ENCODE measurements at places on chromosomes 3 and 15. TPM values are rescaled to one million over a fixed set of nuclear protein-coding genes. Genes with fewer than 3 reads are reported as not detected.

GRCh38 chr3:177538750-177539730 lies 341.8 kb upstream of the TBL1XR1 start:
- DNase-seq = no peak

KY gene
- total RNA-seq = under 0.01 TPM

DNA sequence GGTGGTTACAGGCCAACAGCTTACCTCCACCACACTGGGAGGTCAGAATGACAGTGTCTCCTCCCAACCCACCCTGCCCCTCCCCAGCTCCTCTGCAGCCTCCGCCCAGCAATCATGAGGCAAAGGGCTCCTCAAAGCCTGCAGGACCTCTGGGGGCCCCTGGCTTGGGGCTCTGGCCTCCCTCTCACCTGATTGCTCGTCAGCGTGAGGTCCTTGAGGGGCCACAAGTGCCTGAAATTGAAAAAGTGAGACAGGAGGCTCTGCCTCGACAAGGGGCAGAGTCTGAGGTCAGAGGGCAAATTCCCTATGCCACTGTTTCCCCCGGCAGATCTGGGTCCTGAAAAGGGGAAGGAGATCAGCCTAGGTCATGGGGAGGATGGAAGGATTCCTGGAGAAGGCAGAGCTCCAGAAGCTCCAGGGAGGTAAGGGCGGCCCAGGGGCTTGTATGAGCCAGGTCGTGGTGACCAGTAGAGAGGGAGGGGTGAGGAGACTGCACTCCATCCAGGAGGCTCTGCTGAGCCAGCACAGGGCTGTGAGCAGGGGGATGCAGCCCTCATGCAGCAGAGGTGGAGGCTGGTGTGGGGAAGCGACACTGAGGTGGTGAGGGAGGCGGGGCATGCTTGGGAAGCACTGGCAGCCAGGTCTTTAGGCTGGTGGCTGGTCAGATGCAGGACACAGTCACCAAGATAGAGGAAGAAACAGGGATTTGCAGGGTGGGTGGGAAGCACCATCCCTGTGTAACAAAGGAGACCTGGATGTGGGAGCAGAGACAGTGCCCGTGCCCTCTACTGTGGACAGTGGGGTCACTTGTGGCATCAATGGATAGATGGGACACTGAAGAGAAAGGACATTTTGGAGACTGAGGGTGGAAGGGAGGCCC lies 20.1 kb downstream of the ALS2CL start:
- no peak for DNase-seq

DNA sequence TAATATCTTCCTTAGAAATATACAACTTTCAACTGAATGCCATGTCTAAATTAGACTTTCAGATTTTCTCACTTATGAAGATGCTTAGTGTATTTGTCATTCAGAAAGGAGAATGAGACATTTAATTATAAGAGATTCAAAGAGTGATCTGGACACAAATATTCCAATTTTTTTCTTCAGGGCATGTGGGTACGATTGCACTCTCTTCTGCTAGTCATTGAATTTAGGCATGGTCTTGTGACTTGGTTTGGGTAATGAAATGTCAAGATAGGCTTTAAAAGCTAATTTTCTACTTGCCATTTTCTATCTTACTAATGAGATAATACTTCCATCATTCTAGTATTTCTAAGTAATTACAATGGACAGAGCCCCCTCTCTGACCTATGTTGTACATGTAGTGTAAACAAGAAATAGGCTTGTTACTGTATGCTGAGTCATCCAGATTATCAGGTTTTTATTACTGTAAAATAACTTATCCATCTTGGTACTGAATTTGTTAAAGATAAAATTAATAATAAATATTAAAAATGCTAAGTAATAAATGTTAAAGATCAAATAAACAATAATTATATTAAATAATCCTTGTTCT lies 770.8 kb upstream of the BCHE start:
- no peak for DNase-seq

DNA sequence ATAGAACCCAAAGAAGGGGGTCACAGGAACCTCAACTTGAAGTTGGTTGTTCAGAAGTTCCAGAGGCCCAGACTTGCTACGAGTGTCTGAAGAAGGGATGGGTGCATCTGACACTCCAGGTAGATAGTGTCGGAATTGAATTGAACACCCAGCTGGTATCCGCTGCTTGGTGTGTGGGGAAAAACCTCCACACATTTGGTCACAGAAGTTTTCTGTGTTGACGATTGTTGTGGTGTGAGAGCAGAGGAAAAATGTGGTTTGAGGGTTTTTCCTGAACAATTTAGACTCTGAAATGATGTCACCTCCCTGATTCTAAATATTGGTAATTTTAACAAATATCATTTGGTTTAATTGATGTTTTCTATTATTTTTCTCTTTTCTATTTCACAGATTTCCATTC lies 218.8 kb upstream of the CTNNB1 start:
- DNase-seq = no peak

GRCh38 chr3:136653628-136654027 lies 98.5 kb downstream of the STAG1 start:
- DNase-seq = no peak

- peak; percentile 72 for DNase-seq
Measured at GRCh38 chr3:129238945-129239705, 10.3 kb upstream of the COPG1 start.

DNA sequence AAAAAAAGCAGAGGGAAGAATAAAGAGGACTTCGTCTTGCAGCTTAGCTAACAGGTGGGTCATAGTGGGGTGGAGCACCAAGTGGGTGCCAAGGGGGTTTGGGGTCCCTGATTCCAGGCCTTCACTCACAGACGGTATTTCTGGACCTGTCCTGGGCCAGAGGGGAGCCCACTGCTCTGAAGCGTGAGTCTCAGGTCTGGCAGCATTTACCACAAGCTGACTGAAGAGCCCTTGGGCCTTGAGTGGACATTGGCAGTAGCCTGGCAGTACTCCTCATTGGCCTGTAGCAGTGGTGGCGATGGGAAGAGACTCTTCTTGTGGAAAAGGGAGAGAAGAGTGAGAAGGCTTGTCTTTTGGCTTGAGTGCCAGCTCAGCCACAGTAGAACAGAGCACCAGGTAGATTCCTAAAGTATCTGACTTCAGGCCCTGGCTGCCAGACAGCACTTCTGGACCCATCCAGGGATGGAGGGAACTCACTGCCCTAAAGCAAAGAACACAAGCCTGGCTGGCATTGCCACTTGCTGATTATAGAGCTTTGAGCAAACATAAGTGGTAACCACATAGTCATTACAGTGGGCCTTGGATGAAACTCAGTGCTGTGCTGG lies 72.9 kb downstream of the GLDN start:
- DNase-seq = no peak

GRCh38 chr15:40052604-40053003 lies 13.6 kb upstream of the SRP14 start:
- DNase-seq = no peak

DNA sequence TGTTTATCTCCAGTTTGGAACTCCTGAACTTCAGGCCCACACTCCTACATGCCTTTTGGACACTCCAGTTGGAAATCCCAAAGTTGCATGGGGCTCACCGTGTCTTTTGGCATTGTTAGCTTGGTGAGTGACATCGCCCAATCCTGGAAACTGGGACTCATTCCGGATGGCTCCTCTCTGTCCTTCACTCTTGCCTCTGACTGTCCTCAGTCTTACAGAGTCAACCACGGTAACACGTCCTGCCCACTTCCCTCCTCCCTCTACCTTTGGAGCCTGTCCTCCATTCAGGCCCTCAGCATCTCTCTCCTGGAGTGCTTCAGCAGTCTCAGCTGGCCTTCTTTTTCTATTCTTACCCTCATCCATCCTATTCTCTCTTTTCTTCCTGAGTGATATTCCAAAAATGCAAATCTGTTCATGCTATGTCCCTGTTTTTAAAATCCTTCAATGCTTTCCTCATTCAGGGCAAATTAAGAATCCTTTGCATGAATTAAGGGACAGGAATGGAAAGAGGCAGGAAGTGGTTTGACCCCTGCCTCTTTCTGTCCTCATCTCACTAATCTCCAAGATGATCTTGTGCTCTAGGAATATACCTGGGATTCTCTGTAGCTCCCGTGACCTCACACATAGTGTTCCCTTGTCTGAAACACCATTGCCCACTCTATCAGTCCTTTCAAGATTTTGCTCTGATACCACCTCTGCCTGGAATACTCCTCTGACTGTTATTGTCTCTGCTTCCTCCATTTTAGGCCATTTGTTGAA lies 42.5 kb downstream of the LPP start:
- DNase-seq = peak; percentile 69

LRRC31 gene
- not detected for total RNA-seq

GRCh38 chr15:25730918-25731317 lies 132.2 kb downstream of the ATP10A start:
- no peak for DNase-seq

GRCh38 chr3:192156382-192156781 lies 571.0 kb downstream of the FGF12 start:
- no peak for DNase-seq

DNA sequence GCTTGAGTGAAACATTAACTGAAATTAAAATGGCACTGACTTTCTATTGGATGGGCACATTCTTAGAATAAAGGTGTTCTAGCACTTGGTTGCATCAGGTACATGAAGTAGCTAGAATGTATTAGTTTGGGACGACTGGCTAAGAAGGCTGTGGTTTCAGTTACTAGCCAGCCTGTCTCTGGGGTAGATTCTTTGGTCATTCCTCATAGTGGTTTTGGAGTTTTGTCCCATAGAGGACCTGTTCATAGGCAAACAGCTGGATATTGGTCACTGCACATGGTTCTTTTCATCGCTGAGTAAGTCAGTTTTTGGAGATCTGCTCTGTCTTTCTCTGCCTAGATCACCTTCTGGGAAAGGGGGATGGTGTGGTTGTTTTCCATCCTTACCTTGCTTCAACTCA lies 55.3 kb downstream of the ADAMTSL3 start:
- peak; percentile 27 for DNase-seq

DNA sequence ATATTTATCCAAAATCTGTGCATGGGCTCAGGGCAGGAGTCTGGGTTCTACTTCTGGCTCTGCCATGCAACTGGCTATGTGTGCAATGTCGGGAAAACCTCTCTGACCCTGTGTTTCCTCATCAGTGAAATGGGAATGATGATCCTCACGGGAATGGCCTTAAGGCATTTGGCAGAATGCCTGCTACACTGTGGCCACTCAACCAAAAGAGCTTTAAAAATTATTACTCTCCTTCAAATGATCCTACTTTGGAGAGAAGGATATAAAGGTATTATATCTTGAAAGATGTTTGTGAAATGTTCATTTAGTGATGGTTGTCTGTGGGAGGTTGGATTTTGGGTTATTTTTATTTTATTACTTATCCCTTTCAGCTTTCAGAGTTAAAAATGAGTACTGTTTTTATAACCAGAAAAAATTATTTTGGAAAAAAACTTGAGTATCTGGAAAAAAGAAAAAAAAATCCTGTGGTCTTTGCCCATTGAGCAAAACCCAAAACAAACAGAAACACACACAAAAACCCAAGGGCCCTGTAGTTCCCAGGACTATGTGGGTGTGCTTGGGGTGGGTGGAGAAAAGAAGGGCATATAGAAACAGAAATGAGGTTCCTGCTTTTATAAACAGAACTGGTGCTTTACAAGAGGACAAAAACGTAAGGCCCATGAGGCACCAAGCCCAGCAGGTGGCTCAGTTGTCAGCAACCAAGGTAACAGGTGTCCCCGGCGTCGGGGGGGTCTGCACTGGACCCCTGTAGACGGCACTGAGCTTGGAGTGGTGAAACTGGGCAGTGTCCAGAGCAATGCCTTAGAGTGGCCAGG lies 22.0 kb downstream of the RGMA start:
- DNase-seq = no peak

- no peak for DNase-seq
Measured at GRCh38 chr3:140086642-140087041, 151.7 kb downstream of the CLSTN2 start.

- no peak for DNase-seq
Measured at GRCh38 chr3:23797491-23797890, 8.3 kb upstream of the UBE2E1 start.

ATP13A5 gene
- total RNA-seq = not detected

DNA sequence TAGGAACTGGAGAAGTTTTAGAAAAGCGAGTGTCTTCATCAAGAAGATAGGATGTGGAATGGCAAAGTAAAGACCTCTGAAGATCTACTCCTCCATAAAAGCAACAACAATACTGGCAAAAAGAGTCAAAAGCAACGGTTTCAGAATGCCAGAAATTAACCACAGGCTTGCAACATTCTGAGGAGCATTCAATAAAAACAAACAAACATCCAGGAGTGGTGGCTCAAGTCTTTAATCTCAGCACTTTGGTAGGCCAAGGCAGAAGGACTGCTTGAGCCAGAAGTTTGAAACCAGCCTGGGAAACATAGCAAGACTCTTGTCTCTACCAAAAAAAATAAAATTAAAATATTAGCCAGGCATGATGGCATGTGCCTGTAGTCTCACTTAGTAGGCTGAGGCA lies 143.2 kb upstream of the HACD2 start:
- peak; percentile 33 for DNase-seq

GRCh38 chr3:170360916-170361315 lies 3.4 kb downstream of the SKIL start:
- DNase-seq = no peak

P3H2 gene
- total RNA-seq = 4.6 TPM

ISL2 gene
- total RNA-seq = 0.26 TPM

DNA sequence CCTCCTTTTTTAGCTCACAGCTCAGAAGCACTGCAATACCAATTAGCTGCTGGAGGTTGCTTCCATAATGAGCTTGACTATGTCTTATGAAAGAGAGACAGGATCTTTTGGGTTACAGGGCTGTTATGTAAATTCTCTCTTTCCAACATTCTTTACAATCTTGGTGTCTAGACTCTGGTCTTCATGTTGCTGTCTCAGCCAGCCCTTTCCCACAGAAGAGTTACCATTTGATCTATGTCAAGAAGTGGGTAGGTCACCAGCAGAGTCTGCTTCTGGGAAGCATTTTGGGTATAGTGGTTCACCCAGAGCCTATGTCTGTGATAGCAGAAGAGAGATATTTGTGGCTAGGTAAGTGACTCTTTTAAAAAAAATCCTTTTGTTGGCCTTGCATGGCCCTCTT lies 234.5 kb downstream of the SATB1 start:
- no peak for DNase-seq

- DNase-seq = no peak
Measured at GRCh38 chr15:93026380-93026817, 62.6 kb downstream of the RGMA start.

GOLGA6D gene
- total RNA-seq = not detected

GRCh38 chr15:79067072-79067833 lies 23.3 kb downstream of the RASGRF1 start:
- no peak for DNase-seq

LMOD3 gene
- total RNA-seq = 0.51 TPM

DNA sequence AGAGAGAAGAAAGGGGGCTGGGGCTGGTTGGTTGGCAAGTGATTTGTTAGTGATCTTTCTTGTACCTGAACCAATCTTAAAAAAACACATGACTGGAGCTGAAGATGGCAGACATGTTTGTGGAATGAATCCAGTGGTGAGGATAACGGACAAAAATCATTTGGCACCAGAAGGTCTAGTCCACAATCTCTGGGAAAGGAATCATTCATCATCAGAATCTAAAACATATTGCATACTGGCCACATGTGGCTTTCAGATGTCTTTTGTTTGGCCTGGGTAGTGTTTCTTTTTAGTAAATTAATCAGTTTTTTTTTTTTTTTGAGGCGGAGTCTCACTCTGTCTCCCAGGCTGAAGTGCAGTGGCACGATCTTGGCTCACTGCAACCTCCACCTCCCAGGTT lies 5.0 kb downstream of the NEK11 start:
- no peak for DNase-seq

Measured in fibroblast of lung (primary cell).